ENCODE measurements at places on chromosomes 6 and 20. TPM values are rescaled to one million over a fixed set of nuclear protein-coding genes. Genes with fewer than 3 reads are reported as not detected.

CFAP61 gene
- not detected for total RNA-seq

BTBD9 gene
- total RNA-seq, result 47.9 TPM

NKX2-2 gene
- not detected for total RNA-seq

HIVEP2 gene
- 18.6 TPM for total RNA-seq

BCAS4 gene
- 4.3 TPM for total RNA-seq

DNA sequence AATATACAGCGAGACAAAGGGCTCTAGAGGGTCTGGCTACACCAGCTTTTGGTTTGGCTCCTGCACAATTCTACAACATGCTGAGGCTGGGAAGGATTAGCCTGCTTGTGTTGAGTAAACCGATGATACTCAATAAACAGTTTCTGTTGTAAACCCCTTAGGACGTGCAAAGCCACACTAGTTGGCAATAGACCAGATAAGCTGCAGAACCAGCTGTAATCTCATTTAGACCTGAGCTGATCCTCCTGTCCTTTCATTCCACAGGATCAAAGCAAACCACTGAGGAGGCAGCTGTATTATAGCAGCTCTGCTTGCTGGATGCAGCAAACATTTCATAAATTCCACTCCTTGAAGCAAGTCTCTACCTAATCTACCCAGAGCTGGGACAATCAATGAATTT, 79.7 kb downstream of the MMS22L start:
- H3K27me3 ChIP-seq, result no peaks in the 10 kb centered on the region
- no peak for DNase-seq
- H3K27ac ChIP-seq, result no peak overlapping the region
- H3K4me3 ChIP-seq, result no peak overlapping the region

- H3K36me3 ChIP-seq, result no peaks in the 10 kb centered on the region
- H3K4me1 ChIP-seq, result no peaks in the 10 kb centered on the region
- no peak overlapping the region for H3K27ac ChIP-seq
- no peaks in the 10 kb centered on the region for H3K27me3 ChIP-seq
- no peak for DNase-seq
Observed at GRCh38 chr6:108083349-108083748, 8.8 kb upstream of the OSTM1 start.

DNA sequence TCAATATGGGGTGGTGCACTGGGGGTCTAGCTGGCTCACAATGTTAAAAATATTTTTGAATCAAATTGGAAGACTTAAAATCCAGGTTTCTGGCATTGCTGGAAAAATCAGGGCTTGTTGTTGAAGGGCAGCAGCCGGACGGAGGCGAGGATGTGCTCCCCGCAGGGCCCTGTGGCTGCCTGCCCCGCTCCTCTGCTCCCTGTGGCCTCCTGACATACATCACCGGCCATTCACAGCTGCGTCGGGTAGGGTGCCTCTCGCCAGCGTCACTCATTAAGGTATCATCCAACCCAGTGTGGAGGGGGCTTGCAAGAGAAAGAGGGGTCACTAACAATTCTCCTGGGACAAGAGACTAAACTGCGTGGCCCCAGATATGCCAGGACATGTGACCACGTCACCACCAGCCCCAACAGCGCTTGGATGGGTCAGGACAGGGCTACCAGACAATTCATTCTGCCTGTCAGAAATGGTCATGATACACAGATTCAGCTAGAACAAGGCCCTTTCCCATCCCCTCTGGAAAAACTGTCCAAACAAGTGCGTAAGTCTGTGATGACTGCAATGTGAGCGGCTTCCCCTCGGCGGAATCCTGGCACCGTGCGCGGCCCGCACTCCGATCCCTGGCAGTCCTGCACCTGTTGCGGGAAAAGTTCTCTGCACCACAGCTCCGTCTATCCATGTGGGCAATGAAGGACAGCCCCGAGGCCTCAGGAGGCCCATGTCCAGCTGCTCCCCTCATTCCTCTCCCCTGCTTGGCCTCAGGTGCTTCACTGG, 12.0 kb downstream of the GATA5 start:
- DNase-seq, result no peak
- no peaks in the 10 kb centered on the region for H3K4me1 ChIP-seq
- H3K36me3 ChIP-seq, result no peaks in the 10 kb centered on the region
- H3K27me3 ChIP-seq, result peaks cover 28% of the 10 kb centered on the region
- H3K4me3 ChIP-seq, result no peak overlapping the region

GRCh38 chr6:25392372-25392771, 113.2 kb downstream of the CARMIL1 start:
- no peaks in the 10 kb centered on the region for H3K27me3 ChIP-seq
- no peak overlapping the region for H3K4me3 ChIP-seq
- H3K4me1 ChIP-seq, result peaks cover 3% of the 10 kb centered on the region
- DNase-seq, result no peak
- no peaks in the 10 kb centered on the region for H3K36me3 ChIP-seq

DNA sequence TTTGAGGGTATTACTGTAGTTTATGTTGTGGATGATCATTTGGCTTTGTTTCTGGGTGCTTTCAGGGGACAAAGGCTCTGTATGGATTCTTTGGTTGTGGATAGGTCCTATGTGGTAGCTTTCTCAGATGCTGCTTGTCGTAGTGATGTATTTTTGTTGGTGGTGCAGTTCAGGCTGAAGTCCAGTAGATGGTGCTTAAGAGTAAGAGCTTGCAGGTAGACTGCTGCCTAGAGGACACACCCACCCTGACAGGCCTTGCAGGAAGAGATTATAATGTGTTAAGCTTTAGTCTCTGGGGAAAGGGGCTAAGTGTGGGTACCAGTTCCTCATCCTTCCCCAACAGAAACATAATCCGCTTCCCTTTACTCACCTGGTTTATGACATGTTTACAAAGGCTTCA, 62.6 kb upstream of the ADGRB3 start:
- no peak overlapping the region for H3K4me3 ChIP-seq
- no peaks in the 10 kb centered on the region for H3K4me1 ChIP-seq
- H3K36me3 ChIP-seq, result no peaks in the 10 kb centered on the region
- H3K27me3 ChIP-seq, result no peaks in the 10 kb centered on the region
- DNase-seq, result no peak
- H3K27ac ChIP-seq, result no peak overlapping the region

DNA sequence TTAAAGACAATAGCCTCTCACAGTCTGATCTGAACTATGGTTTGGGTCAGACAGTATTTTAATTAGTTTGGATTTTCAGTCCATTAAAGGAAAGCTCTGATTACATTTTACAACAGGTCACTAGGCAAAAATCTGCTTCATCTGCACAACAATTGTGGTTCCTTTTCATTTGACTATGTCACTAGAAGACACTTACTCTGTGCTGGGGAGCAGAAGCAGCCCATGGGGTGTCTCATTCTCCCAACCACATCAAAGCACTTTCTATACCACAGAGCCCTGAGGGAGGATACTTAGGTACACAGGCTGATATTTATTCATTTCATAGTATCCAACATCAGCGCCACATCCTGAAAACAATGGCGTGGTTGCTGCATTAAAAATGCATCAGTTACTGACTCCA, 36.6 kb upstream of the HDAC2 start:
- no peak overlapping the region for H3K4me3 ChIP-seq
- H3K36me3 ChIP-seq, result no peaks in the 10 kb centered on the region
- no peaks in the 10 kb centered on the region for H3K27me3 ChIP-seq
- H3K4me1 ChIP-seq, result no peaks in the 10 kb centered on the region

DNA sequence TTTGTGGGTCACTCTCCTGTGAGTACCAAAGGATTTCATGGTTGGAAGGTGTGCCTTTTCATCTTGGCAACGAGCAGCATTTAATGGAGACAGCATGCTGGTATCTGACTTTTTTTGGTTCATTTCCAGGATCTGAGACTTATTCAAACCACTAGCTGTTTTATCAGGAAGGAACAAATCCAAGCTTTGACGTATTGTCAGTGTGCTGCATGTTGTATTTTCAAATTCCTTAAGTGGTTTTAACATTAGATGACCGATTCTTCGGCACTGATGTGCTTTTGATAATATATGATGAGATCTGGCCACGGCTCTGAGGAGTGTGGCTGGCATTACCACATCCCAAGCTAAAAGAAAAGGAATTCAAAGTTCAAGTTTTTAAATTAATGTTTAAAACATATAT, 6.4 kb downstream of the RMND1 start:
- no peak for DNase-seq
- H3K27me3 ChIP-seq, result no peaks in the 10 kb centered on the region
- H3K27ac ChIP-seq, result no peak overlapping the region
- peaks cover 22% of the 10 kb centered on the region for H3K4me1 ChIP-seq

GRCh38 chr6:130900913-130901312, 73.7 kb downstream of the SMLR1 start:
- no peak for DNase-seq
- H3K4me3 ChIP-seq, result no peak overlapping the region
- no peak overlapping the region for H3K27ac ChIP-seq
- H3K4me1 ChIP-seq, result no peaks in the 10 kb centered on the region
- H3K27me3 ChIP-seq, result no peaks in the 10 kb centered on the region

DNA sequence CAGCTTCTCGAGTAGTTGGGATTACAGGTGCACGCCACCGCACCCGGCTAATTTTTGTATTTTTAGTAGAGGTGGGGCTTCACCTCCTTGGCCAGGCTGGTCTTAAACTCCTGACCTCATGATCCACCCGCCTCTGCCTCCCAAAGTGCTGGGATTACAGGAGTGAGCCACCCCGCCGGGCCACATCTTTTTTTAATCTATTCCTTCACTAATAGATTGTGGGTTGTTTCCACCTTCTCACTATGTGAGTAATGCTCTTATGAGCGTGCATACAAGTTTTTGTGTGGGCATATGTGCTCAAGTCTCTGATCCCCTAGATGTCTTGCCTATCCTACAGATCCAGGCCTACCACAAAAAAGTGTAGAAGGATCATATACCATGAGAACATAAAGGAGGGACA, 30.7 kb downstream of the CARMIL1 start:
- peaks cover 26% of the 10 kb centered on the region for H3K4me1 ChIP-seq
- no peaks in the 10 kb centered on the region for H3K27me3 ChIP-seq
- no peak overlapping the region for H3K4me3 ChIP-seq
- no peaks in the 10 kb centered on the region for H3K36me3 ChIP-seq
- no peak for DNase-seq

DNA sequence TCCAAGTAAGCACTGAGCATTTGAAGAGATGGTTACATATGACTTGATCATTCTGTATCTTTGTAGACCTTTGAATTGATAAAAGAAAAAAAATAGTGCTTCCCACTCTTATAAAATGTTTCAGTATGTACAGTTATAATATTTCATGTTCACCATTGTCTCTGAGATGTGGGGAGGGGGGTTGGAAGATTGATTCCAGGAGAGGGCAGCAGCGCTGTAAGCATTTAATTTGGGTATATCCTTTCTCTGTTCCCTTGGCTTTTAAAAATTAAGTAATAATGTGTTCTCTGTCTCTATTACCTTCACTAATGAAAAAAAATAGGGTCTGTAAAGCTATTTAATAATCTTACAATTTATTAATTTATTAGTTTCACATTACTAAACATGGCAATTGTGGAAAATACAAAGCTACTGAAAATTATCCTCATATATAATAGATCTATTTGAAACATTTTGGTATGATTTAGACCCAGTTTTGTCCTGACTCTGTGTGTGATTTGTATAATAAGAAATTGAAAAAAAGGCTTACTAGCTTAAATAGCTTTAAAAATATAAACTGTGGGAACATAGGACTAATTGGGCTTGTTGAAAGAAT, 341.2 kb downstream of the CDKAL1 start:
- DNase-seq, result no peak
- H3K27me3 ChIP-seq, result no peaks in the 10 kb centered on the region
- H3K36me3 ChIP-seq, result no peaks in the 10 kb centered on the region
